ENCODE measurements at places on chromosomes 2 and 18. TPM values are rescaled to one million over a fixed set of nuclear protein-coding genes. Genes with fewer than 3 reads are reported as not detected.

DNA sequence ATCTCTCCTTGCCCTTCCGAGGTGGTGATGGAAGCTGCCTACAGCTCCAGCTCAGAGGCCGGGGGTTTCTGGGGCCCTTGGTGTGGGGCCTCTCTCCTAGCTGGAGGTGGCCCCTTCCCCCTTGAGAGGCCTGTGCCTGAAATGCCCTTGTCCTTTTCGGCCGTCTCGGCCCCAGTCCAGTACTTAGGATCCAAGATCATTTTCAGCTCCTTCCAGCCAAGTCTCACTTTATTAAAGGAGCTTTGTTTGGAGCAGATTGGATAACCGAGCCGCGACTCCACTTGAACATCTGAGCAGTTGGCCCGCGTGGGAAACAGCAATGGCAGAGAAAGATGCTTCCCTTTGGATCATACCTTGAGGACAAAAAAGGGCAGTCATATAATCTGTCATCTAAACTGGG is 125.0 kb downstream of the NEDD4L start:
- DNase-seq = no peak

- DNase-seq = no peak
Observed at GRCh38 chr2:63525905-63526304, 62.4 kb downstream of the WDPCP start.

Gene LIMS4
- 0.26 TPM for total RNA-seq

GRCh38 chr2:56981554-56981953 is 797.8 kb downstream of the CCDC85A start:
- no peak for DNase-seq

- no peak for DNase-seq
Observed at GRCh38 chr18:3027370-3027891, 14.5 kb upstream of the LPIN2 start.

DNA sequence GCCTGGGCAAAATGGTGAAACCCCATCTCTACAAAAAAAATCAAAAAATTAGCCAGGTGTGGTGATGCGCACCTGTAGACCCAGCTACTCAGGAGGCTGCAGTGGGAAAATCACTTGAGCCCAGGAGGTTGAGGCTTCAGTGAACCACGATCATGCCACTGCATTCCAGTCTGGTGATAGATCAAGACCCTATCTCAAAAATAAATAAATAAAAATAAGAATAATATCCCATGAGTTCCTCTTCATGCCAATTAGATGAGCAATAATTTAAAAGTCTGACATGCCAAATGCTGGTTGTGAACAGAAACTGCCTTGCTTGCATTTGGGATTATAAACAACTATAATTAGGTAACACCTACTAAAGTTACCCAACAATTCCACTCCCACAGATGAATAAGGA is 22.1 kb upstream of the ANKRD44 start:
- no peak for DNase-seq

Gene CXCR4
- not detected for total RNA-seq

Gene MOCOS
- total RNA-seq = 13.4 TPM

Gene SP5
- 0.39 TPM for total RNA-seq

GRCh38 chr18:68769461-68769860 is 28.4 kb upstream of the CCDC102B start:
- DNase-seq = peak; percentile 2

Gene UGT1A5
- not detected for total RNA-seq

All from MG63 (cell line).